Foreskin keratinocyte (primary cell): ENCODE measurements at places on chromosomes 4 and X. TPM values are rescaled to one million over a fixed set of nuclear protein-coding genes. Genes with fewer than 3 reads are reported as not detected.

- DNase-seq, result no peak
These were observed 606.2 kb downstream of the KLHL13 start for GRCh38 chrX:117510453-117510852.

DNA sequence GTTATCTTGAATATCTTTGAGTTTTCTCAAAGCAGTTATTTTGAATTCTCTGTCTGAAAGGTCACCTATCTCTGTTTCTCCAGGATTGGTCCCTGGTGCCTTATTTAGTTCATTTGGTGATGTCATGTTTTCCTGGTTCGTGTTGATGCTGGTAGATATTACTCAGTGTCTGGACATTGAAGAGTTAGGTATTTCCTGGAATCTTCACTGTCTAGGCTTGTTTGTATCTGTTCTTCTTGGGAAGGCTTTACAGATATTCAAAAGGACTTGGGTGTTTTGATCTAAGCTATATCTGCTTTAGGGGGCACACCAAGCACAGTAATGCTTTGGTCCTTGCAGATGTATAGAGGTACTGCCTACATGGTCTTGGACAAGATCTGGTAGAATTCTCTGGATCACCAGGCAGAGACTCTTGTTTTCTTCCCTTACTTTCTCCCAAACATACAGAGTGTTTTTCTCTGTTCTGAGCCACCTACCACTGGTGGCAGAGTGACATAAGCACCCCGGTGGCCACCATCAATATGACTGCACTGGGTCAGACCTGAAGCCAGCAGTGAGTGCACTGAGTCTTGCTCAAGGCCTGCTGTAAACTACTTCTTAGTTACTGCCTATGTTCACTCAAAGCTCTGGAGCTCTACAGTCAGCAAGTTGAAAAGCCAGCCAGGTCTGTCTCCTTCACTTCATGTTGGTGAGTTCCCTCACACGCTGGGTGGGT, 193.5 kb upstream of the AMOT start:
- DNase-seq, result peak; percentile 85

DNA sequence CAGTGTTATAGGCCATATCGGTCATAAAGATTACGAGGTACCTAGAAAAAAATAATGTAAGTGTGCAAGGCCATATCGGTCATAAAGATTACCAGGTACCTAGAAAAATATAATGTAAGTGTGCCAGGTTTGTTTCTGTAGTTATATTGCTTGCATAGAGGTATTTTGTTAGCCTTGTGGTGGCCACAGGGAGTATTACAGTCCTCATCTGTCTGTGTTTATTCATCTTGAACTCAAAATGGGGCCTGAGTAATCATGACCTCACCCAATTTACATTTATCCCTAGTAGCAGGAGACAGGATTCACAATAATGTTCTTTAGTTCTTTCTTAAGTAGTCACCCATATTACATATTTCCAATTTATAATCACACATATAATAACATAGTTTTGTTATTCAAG, 459.7 kb downstream of the MID1IP1 start:
- DNase-seq, result peak; percentile 41

DNA sequence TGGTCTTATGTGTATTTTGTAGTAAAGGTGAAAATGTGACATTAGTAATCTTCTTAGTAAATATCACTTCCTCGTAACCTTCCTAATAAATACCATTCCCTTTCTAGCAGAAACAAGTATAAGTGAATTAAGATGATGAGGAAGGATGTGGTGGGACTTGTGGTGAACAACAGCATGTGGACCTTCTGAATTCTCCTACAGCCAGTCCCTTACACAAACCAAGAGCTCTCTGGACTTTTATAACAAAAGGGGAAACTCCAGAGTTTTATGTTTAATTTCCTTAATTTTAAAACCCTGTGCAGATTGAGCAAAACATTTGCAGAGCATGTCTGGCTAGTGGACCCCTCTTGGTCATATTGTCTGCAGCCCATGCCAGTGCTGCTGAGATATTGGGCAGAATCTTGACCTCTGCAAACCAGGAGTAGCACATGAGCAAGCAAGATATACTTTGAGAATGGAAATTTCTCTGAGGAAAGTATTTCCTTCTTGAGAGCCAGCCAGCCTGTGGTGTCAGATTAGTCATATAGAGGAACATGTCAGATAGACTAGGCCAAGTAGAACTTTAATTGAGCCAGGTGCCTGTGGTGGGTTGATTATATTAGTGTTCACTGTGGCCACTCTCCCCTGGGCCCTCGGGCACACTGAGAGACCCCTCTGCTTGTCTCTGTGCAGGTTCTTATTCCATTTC, 328.2 kb downstream of the DKK2 start:
- DNase-seq, result no peak

DNA sequence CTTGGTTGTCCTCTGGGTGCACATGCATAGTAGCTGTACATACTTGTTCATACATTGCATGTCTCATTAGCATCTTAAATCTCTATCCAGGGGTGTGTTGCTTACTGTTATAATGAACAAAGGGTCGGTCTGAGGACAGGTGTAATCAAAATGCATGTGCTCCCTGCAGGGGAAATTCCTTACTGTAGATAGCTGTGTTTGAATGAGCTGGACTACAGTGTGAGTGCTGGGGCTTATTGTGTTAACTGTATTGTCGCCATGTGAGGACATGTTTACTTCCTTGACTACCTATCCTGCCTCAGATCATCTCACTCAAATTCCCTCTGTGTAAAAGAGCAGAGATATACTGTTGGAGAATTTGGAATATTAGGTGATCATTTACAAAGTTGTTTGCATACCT, 98.7 kb downstream of the KLHL34 start:
- no peak for DNase-seq

GRCh38 chrX:23292354-23292987, 42.2 kb upstream of the PTCHD1 start:
- DNase-seq, result no peak

- DNase-seq, result no peak
These were observed 575.4 kb downstream of the SPRY1 start for GRCh38 chr4:123972031-123972430.

DNA sequence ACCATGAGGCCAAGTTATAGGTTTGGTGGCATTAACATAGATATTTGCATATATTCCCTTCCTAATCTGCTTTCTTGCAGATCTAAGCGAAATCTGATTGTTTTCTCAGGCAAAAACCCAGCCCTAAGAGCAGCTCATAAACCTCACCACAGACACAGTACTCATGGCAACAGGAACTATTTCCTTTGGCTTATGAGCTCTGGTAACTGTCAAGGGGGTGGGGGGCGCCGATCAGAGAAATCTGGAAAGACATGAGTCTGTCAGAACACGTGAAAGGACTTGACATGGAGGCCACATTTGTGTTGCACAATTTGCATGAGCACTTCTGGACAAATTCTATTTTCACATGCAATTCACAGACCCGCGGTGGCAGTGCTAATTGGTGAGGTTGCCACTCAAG, 83.7 kb downstream of the MGST2 start:
- no peak for DNase-seq

- DNase-seq, result no peak
These were observed 71.3 kb upstream of the PUDP start for GRCh38 chrX:7219153-7219705.

BMPR1B gene
- polyA plus RNA-seq, result 0.02 and 0.06 TPM in 2 replicates

PAGE5 gene
- not detected in 2 replicates for polyA plus RNA-seq

CT45A10 gene
- polyA plus RNA-seq, result not detected in 2 replicates

NXF2B gene
- not detected in 2 replicates for polyA plus RNA-seq

NPY1R gene
- polyA plus RNA-seq, result 0.03 TPM in 1 of 2 replicates, not detected in the other
